SK-N-SH treated with all-trans-retinoic acid at 6 μM for 48 hours (cell line): ENCODE measurements at places on chromosomes 2 and 18.

GRCh38 chr2:150214626-150215025 is 272.8 kb downstream of the RND3 start:
- no peak for ATAC-seq

- ATAC-seq: no peak; the same call in 2 of the 3 replicates
These were observed 20.3 kb downstream of the MYO1B start for GRCh38 chr2:191265311-191266170.

DNA sequence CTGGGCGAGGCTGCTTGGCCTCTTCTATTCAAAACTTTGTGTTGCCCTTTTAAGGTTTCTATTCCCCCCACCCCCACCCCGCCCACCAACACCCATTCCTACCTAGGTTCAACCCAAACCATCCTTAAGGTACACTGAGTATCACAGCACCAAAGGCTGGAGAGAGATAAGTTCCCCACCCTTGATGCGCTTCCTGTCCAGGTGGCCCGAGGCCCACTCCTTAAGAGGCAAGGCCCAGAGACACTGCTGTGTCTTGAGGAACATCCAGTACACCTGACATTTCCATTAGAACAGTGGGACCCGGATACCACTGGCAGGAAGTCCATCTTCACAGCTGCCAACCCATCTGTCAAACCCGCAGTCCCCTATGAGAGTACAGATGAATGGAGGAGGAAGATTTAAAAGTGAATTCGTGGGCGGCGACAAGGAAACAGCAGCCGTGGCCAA is 277 bp upstream of the INPP1 start:
- ATAC-seq: peak; percentile 5; the same call in 1 of the 3 replicates

DNA sequence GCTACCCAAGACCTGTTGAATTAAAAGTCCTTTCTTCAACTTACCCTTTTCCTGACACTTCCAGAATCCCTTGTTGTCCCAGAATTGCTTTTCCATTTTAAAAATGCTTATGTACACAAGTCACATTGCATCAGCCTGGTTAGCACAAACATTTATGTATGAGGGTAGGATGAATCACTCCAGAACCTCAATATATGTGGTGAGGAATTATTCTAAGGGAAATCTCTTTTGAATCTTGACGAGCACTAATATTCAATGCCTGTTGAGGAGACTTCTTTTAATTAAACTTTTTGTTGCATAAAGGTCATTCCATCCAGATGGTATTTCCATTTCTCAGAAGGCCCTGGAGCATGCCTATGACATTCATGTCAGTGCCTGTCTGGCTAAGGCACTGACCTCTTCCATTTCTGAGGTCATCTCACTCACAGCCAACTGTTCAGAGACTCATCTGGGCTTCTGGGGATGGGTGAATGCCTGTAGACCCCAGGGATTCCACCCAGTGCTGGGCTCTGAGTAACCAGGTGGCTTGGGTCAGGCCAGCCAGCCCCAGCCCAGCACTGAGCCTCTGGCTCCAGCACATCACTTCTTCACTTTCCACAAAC is 28.2 kb downstream of the ACMSD start:
- no peak for ATAC-seq

GRCh38 chr2:207494137-207494536 is 35.6 kb upstream of the CREB1 start:
- ATAC-seq: no peak

DNA sequence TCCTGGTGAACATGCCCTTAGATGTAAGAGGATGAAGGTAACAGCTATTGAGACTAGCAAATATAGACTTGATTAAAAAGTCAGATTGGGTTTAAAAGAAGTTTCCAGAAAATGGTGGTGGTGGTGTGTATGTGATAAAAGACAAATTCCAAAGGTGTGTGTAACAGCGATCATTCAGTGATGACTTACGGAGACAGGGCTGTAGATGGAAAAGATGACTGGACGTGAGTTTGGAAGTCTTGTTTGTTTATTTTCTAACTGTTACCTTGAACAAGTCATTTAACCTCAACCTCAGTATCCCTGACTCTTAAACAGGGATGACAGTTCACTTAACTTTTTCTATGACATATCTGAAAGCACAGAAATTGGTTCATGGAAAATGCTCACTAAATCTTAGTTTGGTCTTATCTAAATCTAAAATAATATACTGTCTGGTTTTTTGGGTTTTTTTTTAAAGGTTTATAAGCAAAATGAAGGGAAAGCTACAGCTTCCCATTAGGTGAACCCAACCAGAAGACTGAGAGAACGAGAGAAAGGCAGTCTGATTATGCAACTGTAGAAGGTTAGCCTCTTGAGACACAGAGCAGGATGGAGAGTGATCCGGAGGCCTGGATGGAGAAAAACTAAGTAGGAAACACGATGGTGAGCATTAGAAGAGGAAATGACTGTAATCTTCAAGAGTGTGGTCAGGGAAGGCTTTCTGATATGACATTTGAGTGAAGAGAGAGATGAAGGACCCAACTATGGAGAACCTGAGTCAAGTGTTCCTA is 71.9 kb downstream of the TCF4 start:
- ATAC-seq: no peak

DNA sequence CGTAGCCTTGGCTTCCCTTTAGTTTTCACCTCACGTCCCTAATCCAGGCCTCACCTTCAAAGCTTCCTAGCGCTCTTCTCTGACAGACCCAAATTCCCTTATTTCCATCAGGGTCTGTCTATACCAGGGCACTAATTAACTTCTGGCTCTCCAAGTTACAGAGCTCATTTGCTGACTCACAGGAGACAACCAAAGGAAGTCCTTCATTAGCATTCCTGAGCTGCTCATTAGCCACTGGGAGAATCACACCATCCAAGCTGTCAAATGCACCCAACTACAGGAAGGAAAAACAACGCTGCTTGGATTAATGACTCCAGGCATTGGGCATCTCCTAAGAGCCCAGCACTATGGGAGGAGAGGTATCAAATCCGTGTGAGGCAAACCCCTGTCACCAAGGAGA is 109.8 kb upstream of the ALK start:
- ATAC-seq: no peak

- no peak; the same call in 2 of the 3 replicates for ATAC-seq
These were observed 33.0 kb downstream of the PPM1B start for GRCh38 chr2:44201648-44202165.

- no peak for ATAC-seq
These were observed 4.1 kb upstream of the AQP4 start for GRCh38 chr18:26869640-26870039.

GRCh38 chr2:237501892-237502513 is 15.0 kb downstream of the MLPH start:
- no peak; the same call in 2 of the 3 replicates for ATAC-seq

DNA sequence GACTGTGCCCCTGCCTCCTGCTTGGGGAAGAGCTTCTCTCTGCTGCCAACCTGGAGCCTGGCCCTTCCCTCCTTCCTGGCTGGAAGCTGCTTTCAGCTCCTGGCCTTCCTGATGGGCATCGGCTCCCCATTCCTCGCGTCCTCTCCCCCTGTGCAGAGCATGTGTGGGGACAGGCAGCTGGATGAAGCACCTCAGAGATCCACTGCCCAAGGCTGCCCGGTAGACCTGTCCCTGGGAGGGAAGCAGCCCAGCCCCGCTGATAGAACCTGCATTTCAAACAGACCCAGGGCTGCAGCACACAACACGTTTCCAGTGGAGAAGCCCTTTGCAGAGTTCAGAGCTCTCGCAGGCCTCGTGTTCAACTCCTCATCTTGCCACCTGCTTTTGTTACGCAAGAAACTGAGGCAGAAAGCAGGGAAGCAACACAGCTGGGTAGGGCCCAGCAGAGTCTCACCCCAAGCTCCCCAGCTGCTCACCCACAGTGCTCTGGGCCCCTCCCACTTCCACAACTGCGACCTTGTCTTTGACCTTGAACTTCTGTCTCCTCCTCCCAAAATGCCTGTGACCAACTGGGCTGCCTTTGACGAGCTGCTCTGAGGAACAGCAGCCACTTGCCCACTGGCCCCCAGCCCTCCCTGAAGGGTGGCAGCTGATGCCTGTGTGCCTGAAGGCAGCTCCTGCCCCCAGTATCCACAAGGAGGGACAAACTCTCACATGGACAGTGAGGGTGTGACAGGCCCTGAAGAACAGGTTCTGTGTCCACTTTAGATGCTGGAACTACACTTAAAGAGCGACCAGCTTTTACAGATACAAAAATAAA is 65.5 kb downstream of the PARD6G start:
- ATAC-seq: no peak
